ENCODE measurements at places on chromosomes 3 and 15.

- no peak for DNase-seq
Measured at GRCh38 chr3:134065252-134066157, 35.8 kb upstream of the SLCO2A1 start.

DNA sequence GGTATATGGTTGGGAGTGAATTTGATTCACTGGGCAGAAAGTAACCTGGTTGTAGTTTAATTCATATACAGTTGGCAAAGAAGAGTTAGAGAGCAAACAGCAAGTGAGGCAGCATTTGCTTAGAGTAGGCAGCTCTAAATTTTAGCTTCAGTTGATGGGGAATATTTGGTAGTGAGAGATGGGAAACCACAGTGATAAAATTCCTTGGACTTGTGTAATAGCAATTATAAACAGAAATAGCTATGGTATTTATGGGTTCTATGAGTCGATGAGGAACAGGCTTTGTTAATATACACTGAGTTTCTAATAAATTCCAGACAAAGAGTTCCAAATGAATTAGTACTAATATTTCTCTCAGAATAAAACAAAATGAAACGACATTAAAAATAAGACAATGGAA, 894.0 kb downstream of the ROBO2 start:
- DNase-seq, result no peak

GRCh38 chr15:66703540-66703941, 1.5 kb downstream of the SMAD6 start:
- peak; percentile 51 for DNase-seq

DNA sequence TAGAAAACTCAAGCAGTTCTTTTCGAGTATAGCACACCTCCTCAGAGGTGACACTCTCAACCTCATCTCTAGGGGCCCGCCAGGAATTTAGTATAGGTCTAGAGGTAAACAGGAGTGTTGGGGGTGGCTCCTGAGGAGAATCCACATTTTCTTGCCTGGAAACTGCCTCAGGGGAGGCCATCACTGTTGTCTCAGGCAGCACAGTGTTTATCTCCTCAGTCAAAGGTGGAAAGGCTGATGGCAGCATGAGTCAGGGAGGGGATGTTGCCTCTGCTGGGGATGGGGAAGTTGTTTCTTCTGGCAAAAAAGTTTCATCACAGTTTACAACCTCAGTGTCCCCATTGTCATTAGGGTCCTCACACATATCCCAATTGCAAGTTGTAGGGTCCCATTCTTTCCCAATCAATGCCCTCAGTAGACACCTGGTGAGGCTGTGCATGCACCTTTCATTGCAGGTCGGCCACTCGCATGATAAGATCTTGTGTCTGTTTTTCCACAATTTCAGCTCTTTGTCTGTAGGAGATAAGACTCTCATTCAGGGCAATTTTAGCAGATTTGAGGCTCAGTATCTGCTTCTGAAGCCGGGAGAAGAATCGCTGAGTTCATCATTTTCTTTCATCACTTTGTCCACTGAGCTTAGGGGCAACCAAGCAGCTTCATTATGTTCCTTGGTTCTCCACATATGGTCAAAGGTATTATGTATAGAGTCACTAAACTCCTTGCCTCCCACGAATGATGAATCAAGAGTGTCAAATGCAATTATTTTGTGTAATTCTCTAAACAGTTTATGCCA, 25.8 kb downstream of the NAALADL2 start:
- DNase-seq, result no peak

GRCh38 chr3:127475391-127475790, 115.1 kb downstream of the TPRA1 start:
- no peak for DNase-seq

- no peak for DNase-seq
Measured at GRCh38 chr3:123651449-123652341, 66.8 kb upstream of the HACD2 start.

- DNase-seq, result no peak
Measured at GRCh38 chr15:56838085-56838484, 80.4 kb upstream of the TCF12 start.

Data from fibroblast of villous mesenchyme (primary cell).